NCI-H446 treated with DMSO at 0.1 percent for 48 hours (cell line): ENCODE measurements at places on chromosomes 2 and 18.
A peak's percentile ranks its signal among the peaks of the same experiment; 100 is the strongest.

DNA sequence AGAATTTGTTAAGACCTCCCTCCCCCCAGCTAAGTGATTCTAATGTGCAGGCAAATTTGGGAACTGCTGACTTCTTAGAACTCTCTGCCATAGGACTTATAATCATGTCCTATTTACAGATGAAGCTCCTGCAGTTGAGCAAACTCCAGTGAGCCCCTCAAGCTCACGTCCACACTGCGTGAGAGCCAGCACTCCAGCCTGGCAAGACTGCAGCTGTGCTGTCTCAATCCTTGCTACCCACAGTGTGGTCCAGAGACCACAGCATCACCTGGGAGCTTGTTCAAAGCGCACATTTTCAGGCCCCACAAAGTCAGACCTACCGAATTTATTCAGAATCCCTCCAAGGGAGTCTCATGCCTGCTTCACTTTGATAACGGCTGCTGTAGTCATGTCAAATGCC is 243.2 kb upstream of the RAB12 start:
- no peak for DNase-seq

DNA sequence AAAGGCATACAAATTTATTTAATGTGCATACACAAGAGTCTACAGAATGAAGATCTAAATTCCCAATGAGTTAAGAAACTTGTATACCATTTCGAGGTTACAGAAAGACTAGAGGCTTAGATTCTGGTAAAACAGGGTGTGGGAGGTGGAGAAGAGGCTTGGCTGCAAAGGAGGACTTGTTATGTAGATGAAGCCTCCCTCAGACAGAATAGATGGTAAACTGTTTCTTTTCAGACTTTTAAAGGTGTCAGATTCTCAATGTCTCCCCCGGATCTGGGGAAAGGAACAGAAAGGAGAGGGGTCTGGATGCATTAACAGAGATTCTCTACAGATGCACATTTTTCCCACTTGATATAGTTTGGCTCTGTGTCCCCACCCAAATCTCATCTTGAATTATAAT is 126.0 kb downstream of the ST6GAL2 start:
- no peak for DNase-seq

GRCh38 chr2:165645930-165646831 is 147.9 kb downstream of the GALNT3 start:
- DNase-seq = peak; percentile 89

DNA sequence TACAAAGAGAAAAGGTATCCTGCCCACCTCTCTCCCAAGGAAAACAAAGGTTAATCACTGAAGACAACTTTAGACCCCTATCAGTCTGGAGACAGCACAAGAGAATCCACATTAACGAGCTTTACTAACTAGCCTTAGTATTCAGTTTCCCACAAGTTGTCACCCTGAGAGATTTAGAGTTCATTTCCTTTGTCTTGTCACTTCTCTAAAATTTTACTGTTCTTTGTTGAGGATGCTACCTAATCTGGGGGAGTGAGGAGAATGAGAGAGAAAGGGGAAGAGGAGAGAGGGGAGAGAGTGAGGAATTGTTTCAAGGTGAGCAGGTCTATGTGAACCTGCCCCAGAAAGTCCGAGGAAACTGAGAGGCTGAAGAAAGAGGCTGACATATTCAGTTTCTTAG is 28.4 kb downstream of the C2orf76 start:
- no peak for DNase-seq

DNA sequence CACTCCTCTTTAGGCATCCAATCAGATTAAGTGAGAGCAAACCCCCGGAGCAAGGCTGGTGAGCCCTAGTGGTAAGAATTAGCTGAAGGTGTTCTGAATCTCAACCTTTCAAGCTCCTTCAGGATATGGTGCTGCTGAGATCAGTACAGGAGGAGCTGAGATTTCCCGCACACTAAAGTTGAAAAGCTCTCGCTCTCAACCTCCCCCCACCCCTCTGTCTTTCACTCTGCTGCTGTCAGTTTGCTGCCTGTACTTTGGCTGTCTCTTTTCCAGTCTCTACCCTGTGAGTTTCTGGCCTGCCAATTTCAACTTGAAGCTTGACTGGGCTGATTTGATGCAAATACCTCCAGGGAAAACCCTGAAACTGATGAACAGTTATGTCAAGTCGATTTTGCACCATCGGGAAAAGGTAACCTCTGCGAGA is 15.7 kb downstream of the ZEB2 start:
- peak; percentile 35 for DNase-seq

GRCh38 chr2:72378753-72379348 is 231.2 kb upstream of the CYP26B1 start:
- DNase-seq = no peak

GRCh38 chr2:142876423-142876822 is 1.0 kb upstream of the KYNU start:
- no peak for DNase-seq

DNA sequence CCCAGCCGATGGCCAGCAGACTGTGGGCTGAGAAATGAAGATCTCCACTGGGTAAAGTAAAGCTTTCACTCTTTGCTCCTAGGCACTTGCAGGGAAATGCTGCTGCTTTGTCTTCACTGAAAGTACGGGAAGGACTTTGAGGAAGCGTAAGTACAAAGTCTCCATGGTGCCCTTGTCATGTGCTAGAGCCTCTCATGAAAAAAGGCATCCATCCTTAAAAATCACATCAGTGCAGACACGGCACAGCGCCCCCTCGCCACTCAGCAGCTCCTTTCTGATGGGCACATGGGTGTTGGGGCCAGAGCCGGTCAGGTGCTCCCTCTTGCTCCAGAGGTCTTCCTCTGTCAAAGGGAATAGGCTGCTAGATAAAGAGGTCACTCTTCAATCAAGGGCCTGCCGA is 109.0 kb upstream of the STPG4 start:
- no peak for DNase-seq

GRCh38 chr18:3599195-3599594 is 149.2 kb downstream of the TGIF1 start:
- no peak for DNase-seq

GRCh38 chr18:6504605-6505497 is 90.1 kb upstream of the L3MBTL4 start:
- no peak for DNase-seq

DNA sequence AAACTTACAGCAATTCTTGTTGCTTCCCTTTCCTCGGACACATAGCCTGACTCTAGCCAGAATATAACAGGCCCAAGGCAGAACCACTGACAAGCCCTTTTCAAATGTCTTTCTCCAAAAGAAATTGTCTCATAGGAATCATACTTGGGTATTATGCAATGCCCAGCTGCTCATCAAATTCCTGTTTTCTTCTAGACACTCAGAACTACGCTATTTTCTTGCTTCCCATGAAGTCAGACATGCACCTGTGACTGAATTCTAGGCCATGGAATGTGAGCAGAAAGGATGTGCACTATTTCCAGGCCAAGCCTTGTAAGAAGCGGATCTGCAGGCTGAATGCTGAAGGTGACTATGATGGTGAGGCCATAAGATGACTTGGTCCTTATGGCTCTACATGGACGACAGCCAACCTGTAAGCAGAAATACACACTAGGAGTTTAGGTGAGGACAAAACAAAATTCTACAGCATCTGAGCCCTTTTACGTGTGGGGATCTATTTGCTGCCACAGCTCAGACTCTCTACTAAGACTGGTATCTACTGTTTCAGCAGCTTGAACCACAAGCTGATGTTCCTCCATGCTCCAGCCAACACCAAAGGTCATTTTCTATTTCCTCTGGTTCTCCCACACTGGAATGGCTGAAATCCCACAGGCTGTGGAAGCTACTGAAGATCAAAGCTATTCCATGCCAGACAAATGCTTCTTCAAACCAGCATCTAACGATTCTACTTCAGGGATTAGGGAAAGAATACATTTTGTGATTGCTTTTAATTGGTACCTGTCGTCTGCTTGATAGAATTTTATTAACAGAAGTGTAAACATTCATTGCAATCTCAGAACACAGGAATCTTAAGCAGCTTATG is 378.7 kb downstream of the RBM43 start:
- DNase-seq = no peak

DNA sequence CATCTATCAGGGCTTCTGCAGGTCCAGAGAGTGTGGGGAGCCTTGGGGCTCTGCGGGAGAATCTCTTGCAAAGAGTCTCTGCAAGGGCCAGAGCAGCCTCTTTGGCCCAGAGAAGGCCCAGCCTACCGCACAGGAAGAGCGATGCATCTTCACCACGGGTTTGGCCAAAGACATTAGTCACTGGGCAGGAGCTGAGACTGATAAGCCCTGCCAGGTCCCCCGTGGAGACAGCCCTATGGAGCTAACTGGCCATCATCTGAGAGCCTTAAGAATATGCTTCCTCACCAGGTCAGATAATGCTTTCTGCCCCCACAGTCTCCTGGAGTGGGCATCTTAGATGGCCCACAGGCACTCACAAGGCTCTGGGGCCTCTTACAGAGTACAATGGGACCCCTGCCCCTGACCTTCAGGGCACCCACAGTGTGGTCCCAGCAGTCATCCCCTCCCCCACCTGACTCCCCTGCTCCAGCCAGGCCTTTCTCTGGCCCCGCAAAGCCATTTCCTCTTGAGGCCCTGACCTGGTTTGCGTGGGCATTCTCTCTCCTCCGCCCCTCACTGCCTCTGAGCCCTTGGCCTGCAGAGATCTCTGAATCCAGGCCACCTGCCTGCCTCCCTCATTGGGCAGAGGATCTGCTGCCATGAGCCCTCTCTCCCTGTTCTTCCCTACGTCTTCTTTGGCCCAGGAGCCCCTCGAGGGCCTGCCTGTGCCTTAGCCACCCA is 31.9 kb upstream of the MAPRE3 start:
- no peak for DNase-seq

- no peak for DNase-seq
Observed at GRCh38 chr2:66497431-66498288, 62.7 kb downstream of the MEIS1 start.

- no peak for DNase-seq
Observed at GRCh38 chr2:72276356-72276755, 128.7 kb upstream of the CYP26B1 start.

- no peak for DNase-seq
Observed at GRCh38 chr2:17648581-17648980, 105.0 kb downstream of the SMC6 start.

- no peak for DNase-seq
Observed at GRCh38 chr2:58106896-58107295, 60.3 kb downstream of the VRK2 start.

DNA sequence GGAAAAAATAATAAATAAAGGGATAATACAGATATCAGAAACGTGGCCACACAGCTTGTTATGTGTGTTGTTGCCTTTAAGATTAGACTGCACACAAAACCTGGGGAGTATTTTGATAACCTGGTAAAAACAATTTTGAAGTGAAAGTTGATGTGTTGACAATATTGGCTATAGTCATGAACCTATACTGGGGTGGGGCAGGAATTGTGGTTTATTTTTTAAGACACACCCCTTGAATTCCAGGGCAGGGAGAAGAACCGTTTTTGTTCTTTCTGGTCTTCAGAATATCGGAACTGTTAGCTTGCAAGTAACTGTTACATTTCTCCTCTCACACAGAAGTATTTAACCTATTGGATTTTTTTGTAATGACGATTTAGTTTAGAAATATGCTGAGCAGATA is 80.4 kb downstream of the LIMS1 start:
- no peak for DNase-seq

DNA sequence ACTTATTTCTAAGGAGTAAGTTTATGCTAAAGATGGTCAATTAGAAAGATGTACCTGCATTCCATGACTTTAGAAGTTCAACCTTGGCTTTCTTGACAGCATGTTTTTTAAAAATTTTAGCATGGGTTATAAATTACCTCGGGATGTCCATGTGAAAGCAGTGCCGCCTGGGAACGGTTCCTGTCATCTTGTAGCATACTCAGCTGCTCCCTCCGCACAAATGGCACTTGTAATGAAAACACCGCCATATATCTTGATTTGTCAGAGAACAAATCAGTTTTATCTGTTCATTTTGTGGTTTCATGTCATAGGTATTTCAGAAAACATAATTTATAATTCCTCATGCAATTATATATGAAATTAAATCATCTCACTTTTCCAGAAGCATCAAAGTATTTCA is 38.3 kb downstream of the SATB2 start:
- DNase-seq = no peak

GRCh38 chr2:197934261-197934933 is 130.0 kb downstream of the PLCL1 start:
- DNase-seq = no peak

- no peak for DNase-seq
Observed at GRCh38 chr2:41948397-41948763, 99.4 kb upstream of the PKDCC start.

GRCh38 chr2:128344101-128344500 is 25.4 kb upstream of the HS6ST1 start:
- no peak for DNase-seq

- DNase-seq = no peak
Observed at GRCh38 chr18:9482790-9483189, 7.5 kb downstream of the RALBP1 start.

GRCh38 chr2:142940606-142941223 is 63.3 kb downstream of the KYNU start:
- no peak for DNase-seq

- DNase-seq = no peak
Observed at GRCh38 chr2:111702119-111702803, 181.7 kb downstream of the ANAPC1 start.

DNA sequence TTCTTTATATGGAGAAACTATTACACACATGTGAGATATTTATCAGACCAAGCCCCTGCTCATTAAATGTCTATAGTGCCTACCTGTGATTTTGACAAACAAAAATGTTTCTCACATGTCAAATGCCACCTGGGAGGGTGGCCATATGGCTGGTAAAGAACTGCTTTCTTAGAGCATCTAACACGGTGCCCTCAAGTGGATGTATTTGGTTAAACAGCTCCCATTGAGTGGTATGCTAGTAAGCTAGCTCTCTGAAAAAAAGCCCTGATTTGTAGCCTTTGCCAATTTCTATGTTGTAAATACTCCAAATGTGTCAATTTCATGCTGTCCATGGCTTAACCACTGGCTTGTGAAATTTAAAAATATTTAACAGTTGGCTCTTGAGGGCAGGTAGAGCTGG is 94.6 kb downstream of the PMAIP1 start:
- DNase-seq = no peak

GRCh38 chr2:189092936-189093335 is 86.6 kb downstream of the COL5A2 start:
- no peak for DNase-seq

GRCh38 chr2:71800851-71801250 is 346.8 kb downstream of the CYP26B1 start:
- no peak for DNase-seq

- DNase-seq = no peak
Observed at GRCh38 chr2:235607546-235608199, 113.8 kb downstream of the AGAP1 start.

GRCh38 chr18:45004546-45005080 is 323.9 kb downstream of the SETBP1 start:
- no peak for DNase-seq

DNA sequence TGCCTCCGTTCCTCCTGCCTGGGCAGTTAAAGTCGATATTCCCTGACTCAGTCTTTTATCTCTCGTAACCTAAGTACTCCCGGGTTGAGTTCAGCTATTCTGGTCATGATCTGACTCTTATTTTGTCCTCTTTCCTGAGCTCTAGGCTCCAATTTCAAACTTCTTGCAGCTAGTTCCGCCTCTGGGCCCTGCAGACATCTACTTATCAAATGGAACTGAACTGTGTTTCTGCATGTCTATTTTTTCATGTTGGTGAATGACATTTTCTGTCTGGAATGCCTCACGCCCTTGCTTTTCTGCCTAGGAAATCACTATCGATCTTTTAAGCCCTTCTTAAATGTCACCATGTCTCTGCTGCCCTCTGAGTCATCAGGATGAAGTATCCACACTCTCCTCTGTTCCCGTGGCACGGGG is 101.5 kb downstream of the VAPA start:
- DNase-seq = no peak
